ENCODE measurements at places on chromosomes 12 and 14. TPM values are rescaled to one million over a fixed set of nuclear protein-coding genes. Genes with fewer than 3 reads are reported as not detected.

Gene TAS2R19
- not detected for polyA plus RNA-seq

Gene RNFT2
- 16.3 TPM for polyA plus RNA-seq

Gene GPRC5A
- polyA plus RNA-seq = 0.24 TPM

Gene SPIC
- not detected for polyA plus RNA-seq

Gene PTPRR
- polyA plus RNA-seq = 1.3 TPM

Gene LMO3
- polyA plus RNA-seq = 34.7 TPM

Gene ESR2
- 0.10 TPM for polyA plus RNA-seq

Gene ART4
- not detected for polyA plus RNA-seq

Gene SLC6A15
- polyA plus RNA-seq = 2.5 TPM

Gene LRIG3
- polyA plus RNA-seq = 4.8 TPM

Gene FOXN4
- polyA plus RNA-seq = 9.0 TPM

Gene KCNC2
- 3.5 TPM for polyA plus RNA-seq

Gene MMP17
- polyA plus RNA-seq = 15.5 TPM

Gene OAS2
- polyA plus RNA-seq = 6.9 TPM

Gene MMAB
- 62.8 TPM for polyA plus RNA-seq

Gene SLC6A12
- polyA plus RNA-seq = 16.6 TPM

Gene IFNG-AS1
- not detected for polyA plus RNA-seq

Gene FLVCR2
- 2.1 TPM for polyA plus RNA-seq

Gene CHPT1
- polyA plus RNA-seq = 18.4 TPM

All from brain (organoid and tissue), 16 donors.